Activated naive CD8-positive, alpha-beta T cell treated with anti-CD3 and anti-CD28 coated beads for 36 hours (primary cell): ENCODE measurements at places on chromosomes 6 and 20.

- no peak for DNase-seq
Measured at GRCh38 chr6:169896826-169897456, 145.5 kb downstream of the ERMARD start.

DNA sequence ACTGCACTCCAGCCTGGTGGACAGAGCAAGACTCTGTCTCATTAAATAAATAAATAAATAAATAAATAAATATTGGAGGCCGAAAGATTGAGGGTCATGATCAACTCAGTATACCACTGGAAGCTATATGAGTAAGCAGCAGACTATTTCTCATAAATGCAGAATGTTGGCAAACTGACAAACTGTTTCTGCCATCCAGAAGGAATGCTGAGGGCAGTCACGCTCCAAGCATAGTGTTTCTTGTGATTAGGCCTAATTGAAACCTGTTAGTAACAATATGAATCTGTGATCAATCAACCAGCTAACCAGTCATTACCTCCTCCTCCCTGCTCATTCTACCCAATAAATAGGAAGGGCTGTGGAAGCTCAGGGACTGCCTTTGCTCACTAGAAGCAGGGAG, 15.2 kb upstream of the KCNK15 start:
- DNase-seq: no peak

DNA sequence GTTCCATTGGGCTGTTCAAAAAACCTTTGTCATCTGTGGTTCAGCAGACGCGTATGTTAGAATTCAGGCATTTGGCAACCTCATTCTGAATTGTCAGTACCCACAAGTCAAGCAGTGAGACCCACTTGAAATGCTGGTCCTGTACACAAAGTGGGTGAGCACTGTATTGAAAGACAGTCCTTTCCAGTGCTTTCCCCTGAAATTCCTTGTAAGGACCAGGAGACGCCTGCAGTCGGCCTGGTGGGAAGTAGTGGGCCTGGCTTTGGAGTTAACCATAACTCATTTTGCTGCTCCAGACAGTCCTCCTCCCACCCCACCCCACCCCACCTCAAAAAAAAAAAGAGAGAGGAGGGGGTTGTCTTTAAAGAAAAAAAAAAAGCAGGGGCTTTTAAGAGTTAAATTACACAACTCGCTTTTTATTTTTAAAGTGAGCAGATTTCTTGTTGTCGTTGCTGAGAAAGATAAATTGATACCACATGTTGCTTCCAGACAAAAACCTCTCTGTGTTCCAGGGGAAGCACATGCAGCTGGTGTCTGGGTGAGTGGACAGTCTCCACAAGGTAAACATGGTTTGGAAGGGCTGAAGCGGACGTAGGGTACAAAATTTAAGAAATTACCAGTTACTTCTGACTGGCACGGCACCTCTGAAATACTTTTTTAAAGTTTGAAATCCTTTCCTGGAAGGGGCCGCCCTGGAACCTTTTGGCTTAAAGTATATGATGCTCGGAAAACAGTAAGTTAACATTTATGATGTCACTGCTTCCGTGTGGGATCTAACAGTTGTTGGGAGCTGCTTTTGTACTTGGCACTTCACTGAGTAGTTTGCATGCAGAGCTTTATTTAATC, 95.3 kb downstream of the FOXO3 start:
- DNase-seq: no peak

GRCh38 chr6:41577356-41578216, 31.4 kb downstream of the FOXP4 start:
- no peak for DNase-seq

- no peak for DNase-seq
Measured at GRCh38 chr20:19974630-19975435, 42.3 kb upstream of the NAA20 start.

DNA sequence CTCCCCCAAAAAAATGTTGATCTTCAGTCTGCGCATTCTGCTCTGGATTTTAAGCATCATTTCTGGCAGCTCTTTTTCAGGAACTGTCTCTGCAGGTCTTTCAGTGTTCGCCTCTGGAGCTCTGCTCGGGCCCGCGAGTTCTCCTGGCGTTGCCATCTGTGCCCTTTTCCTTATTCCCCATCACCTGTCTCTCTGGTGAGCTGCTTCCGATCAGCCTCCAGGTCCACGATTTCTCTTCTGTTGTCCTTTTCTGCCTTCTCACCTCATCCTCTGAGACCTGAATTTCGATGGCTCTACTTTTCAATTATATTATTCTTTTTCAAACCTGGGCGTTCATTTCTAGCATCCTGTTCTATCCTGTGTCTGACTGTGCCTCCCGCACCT, 590 bp upstream of the MAP1LC3A start:
- no peak for DNase-seq

GRCh38 chr6:157427969-157428368, 47.0 kb downstream of the ZDHHC14 start:
- no peak for DNase-seq

- DNase-seq: no peak
Measured at GRCh38 chr20:33518071-33518470, 28.2 kb downstream of the CBFA2T2 start.

- DNase-seq: no peak
Measured at GRCh38 chr6:26198722-26199056, 111.5 kb downstream of the HFE start.
